ENCODE measurements at places on chromosomes 6 and 20.

DNA sequence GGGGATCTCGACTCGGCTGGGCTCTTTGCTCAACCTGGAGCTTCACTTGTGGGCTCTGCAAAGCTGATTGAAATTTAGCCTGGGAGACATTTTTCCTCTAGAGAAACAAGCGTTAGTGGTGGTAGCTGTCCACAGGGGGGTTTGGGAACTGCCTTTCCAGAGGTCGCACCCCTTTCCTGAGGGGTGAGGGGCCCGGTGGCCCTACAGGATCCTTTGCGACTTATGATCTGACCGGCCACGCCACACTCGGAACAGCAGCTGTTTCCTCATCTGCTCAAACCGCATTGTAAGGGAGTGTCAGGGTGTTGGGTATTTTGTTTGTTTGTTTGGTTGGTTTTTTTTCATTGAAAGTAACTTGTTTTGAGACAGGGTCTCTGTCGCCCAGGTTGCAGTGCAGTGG, 21.0 kb downstream of the PNLDC1 start:
- DNase-seq, result no peak

GRCh38 chr6:107740496-107741190, 83.5 kb downstream of the SCML4 start:
- DNase-seq, result no peak

- DNase-seq, result no peak
These were observed 23.6 kb downstream of the GMDS start for GRCh38 chr6:2221726-2222274.

- no peak for DNase-seq
These were observed 260.7 kb upstream of the PLCB4 start for GRCh38 chr20:8808202-8808535.

DNA sequence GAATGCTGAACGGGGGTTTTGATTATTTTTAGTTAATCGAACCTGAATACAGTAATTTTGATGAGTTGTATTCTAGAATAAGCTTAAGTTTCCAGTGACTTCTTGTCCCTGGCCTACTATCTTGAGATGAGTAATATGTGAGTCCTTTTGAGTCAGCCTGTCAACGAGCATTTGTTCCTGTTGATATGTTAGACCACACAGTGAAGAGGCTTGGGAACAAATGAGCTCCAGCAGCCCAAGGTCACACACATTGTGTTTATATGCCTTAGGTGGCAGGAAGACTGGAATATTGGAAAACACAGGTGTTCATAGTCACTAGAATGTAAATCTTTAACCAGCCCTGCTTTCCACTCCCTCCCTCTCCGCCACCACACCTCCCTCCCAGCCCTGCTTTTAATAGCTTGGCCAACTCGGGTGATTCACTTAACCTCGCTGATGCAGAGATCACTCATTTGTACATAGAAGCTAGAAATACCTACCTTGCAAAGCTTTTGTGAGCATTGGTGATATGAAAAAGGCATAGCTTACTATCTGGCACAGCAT, 9.1 kb downstream of the SMPDL3A start:
- DNase-seq, result no peak

- DNase-seq, result no peak
These were observed 10.4 kb downstream of the ABCC10 start for GRCh38 chr6:43437700-43438099.

DNA sequence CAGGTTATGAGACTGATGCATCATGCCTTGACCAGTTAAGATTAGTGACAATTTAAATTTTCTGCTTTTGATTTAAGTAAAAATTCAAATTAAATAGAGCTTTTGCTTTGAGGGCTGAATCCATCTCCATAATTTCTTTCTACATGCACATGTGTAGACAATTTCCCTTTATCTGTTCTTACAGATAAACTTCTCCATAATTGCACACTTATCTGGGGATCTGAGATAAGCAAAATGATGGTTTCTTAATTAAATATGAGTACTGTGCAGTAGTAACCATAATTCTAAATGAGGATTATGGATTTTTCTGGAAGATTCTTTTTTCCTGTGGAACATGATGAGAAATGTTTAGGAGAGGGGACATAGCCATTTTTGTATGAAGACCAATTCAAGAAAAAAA, 44.7 kb downstream of the ZFAND3 start:
- no peak for DNase-seq

DNA sequence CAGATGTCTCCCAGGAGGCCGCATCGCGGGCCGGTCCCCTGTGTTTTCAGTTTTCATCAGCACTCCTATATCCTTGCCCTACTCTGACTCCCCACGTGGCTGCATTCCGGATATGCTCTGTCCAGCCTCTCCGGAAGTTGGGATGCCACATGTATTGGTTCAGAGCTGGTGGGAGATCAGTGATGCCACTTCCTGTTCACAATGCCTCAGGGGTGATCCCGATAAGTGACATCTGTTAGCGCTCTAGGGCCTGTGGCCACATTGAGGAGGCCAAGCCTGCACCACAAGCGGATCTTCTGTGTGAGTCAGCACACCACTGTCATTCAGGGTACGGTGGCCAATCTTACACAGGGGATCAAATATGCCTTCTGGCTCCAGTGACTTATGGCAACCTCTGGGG, 57.8 kb downstream of the PPP1R3G start:
- DNase-seq, result no peak

DNA sequence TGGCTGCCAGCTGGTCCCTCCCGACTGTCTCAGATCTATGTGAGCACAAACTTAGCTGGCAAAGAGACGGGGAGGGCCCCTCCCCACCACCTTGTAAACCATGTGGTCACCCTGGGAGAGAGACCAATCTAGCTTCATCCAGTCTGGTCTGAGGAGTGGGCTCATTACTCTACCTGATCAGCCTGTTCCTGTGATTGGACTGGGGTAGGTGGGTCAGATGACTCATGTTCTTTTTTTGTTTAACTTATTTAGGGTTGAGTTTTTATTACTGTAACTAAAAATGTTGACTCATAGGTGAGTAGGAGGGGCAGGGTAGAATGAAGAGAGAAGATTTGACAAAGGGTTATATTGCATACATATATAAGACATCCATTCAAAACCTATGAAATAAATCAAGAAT, 4.7 kb downstream of the GSTA4 start:
- DNase-seq, result no peak

- no peak for DNase-seq
These were observed 119.9 kb downstream of the HFE start for GRCh38 chr6:26206868-26207801.

DNA sequence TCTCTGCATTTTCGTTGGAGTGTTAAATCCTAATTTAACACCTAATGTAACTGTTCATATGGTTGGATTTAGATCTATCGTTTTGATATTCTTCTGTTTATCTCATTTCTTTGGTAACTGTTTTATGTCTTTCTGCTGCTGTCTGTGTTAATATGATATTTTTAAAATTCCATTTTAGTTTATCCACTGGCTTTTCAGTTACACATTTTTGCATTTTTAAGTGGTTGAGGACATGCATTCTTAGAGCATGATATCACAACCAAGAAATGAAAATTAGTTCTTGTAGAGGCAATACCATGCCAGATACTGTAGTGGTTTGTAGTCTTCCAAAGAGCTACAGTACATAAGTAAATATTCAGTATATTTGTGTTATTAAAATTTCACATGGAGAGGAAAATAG, 58.6 kb downstream of the LIN28B start:
- no peak for DNase-seq

DNA sequence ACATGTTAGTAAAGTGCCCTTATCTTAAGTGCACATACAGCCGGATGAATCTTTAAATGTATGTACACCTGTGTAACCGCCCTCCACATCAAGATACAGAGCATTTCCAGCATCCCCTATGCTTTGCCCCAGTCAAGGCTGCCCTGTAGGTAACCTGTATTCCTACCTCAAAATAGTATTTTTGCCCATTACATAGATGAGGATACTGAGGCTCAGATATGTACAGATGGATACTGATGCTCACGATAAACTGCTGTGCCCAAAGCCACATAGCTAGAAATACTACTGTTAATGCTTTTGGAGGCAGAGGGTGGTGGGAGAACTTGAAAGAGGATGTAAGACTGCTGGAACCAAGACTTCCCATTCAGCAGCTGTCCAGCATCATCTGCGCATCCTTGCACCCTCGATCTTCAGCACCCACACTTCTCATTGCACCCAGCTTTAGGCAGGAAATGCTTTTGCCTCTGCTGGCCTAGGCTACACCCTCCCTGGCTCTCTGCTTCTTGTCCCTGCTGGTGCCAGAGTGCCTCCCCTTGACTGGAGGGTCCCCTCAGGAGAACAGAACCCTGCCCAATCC, 27.0 kb upstream of the ZFAND3 start:
- DNase-seq, result no peak

GRCh38 chr20:431012-431904, 23.2 kb downstream of the RBCK1 start:
- no peak for DNase-seq

GRCh38 chr6:118931436-118931835, 3.5 kb downstream of the MCM9 start:
- DNase-seq, result no peak

DNA sequence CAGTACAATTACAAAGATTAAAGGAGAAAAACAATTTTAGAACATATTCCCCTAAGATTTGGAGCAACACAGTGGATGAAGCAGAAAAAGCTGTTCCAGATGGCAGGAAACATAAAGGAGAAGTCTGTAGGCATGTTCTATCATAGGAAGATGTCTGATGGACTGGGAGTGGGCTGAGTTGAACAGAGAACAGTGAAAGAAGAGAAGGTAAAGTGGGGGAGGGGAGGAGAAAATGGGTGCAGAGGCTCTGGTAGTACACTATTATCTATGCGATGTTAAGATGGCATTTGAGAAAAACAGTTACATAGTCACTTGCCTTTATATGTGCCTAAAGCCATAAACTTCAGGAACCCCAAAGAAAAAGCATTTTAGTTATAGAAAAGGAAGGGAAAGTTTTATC, 4.2 kb upstream of the PHIP start:
- DNase-seq, result no peak
